Effector memory CD4-positive, alpha-beta T cell (primary cell): ENCODE measurements at places on chromosomes 5 and 9.

DNA sequence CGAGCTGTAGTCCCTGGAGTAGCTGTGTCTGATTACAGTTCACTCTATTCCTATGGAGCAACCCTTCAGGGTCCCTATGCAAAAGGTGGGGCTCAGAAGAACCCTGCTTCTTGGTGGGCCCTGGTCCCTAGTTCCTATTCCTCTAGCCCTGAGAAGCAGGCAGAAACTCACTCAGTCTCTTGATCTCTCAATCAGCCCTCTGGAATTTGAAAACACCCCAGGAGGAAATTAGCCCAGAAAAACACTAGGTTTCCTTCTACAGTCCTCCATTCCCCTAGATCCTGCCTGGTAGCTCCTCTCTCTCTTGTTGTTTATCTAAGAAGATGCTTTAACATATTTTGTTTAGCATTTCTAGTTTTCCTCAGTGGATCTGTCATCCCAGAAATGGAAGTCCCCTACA, 7.6 kb downstream of the RGS3 start:
- DNase-seq, result no peak

DNA sequence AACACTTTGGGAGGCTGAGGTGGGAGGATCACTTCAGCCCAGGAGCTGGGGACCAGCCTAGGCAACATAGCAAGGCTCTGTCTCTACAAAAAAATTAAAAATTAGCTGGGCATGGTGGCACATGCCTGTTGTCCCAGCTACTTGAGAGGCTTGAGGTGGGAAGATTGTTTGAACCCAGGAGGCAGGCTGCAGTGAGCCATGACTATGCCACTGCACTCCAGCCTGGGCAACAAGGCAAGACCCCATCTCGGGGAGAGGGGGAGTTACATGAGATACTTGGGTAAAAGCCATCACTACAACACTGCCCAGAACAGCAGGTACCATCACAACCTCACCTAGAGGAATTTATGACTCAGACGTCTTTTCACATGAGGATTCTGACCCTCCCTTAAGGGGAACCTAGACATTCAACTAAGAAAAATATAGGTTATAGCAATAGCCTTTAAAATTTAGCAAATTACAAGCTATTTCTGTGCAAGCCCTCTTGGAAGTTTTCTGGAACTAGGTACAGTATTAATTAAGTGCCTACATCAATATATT, 143.5 kb downstream of the NFIB start:
- no peak for DNase-seq

DNA sequence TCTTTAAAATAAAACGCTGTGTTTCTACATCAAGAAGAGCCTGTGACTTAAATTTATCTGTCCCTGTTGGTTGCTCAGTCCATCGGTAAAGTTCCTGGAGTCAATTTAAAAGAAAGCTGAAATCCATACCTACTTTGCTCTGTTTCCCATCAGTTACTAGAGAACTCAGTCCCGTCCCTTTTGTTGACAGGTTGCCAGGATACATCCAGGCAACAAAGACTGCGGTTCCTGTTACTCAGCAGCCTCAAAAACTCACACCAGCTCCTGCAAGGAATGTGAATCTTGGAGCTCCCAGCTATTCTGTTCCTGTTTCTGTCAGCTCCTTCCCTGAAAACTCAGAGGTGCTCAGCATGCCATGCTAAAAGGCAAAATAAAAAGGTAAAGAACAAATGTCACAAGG, at the start of gene ZNF474:
TSS of gene ZNF474 (plus strand) at position 241 of the 400 bp plus-strand sequence. CDS start 22,445 bp downstream, outside the sequence.
- DNase-seq, result no peak

GRCh38 chr5:177510567-177511053, 984 bp upstream of the DOK3 start:
- DNase-seq, result no peak

DNA sequence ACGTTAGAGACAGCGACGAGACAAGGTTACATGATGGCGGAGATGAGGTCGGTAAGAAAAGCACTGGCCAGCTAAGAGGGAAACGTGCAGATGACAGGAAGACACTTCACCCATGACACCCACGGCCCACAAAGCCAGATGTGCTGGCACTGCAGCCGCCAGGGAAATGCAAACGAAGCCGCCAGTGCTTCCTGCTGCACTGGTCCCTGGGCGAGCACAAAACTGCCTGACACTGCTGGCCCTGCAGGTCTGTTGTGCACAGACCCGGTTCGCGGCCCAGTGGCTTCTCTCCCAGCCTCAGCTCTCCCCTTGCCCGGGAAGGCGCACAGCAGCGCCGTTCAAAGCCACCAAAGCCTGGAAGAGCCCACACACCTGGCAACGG, 20.3 kb downstream of the QSOX2 start:
- peak; percentile 44 for DNase-seq

DNA sequence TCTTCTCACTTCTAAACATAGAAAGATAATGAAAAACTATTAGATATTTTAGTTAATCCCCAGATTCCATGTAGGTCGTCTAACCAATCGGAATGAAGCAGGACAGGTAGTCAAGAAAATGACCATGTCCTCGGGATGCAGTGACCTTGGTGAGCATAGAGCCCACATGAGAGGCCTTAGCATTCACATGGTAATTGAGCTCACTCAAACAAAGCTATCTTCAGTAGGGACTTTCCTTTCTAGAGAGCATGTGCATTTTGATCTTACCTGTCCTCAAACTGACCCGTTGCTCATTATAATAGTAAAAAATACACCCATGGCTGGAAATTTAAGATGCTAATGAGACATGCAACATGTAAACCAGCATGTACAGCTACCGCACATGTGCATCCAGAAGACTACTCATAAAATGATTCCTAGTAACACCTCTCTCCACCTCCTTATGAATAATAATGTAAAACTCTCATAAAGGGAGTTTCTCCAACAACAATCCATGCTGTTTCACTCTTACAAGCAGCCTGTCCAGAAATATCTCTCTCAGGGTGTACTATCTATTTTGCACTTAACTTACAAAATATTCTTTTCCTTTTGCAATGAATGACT, 274.0 kb upstream of the CDH9 start:
- DNase-seq, result no peak

- DNase-seq, result no peak
These were observed 40.0 kb upstream of the ABL1 start for GRCh38 chr9:130794923-130795495.
